Smooth muscle cell of bladder (primary cell): ENCODE measurements at places on chromosomes 1 and 21. TPM values are rescaled to one million over a fixed set of nuclear protein-coding genes. Genes with fewer than 3 reads are reported as not detected.

GUCA2B gene
- not detected in 2 replicates for total RNA-seq

DNAI4 gene
- total RNA-seq, result 5.5 and 11.8 TPM in 2 replicates

DNM3 gene
- 0.46 and 0.71 TPM in 2 replicates for total RNA-seq

FNDC10 gene
- 0.43 and 0.92 TPM in 2 replicates for total RNA-seq

IL22RA1 gene
- total RNA-seq, result not detected in 2 replicates

RHBDL2 gene
- total RNA-seq, result 0.37 and 0.71 TPM in 2 replicates

HEYL gene
- 0.09 TPM in 1 of 2 replicates, not detected in the other for total RNA-seq

CLEC20A gene
- total RNA-seq, result not detected in 2 replicates

TACSTD2 gene
- 0.09 and 0.14 TPM in 2 replicates for total RNA-seq

CFHR2 gene
- total RNA-seq, result not detected in 2 replicates

CHRM3 gene
- 0.28 and 1.3 TPM in 2 replicates for total RNA-seq

CGN gene
- total RNA-seq, result under 0.01 TPM in 2 replicates

PHACTR4 gene
- 3.1 and 3.7 TPM in 2 replicates for total RNA-seq

MCOLN3 gene
- 0.28 TPM in 2 replicates for total RNA-seq

MEX3A gene
- 1.3 and 1.6 TPM in 2 replicates for total RNA-seq

SLC9C2 gene
- not detected in 2 replicates for total RNA-seq

FAM177B gene
- 0.09 TPM in 1 of 2 replicates, not detected in the other for total RNA-seq

SLC44A3 gene
- total RNA-seq, result 1.4 and 1.8 TPM in 2 replicates

MTARC1 gene
- 6.2 and 6.8 TPM in 2 replicates for total RNA-seq

RNU1-3 gene
- 3,030 and 4,050 TPM in 2 replicates for total RNA-seq

AKNAD1 gene
- total RNA-seq, result not detected in 2 replicates

S100A7A gene
- not detected in 2 replicates for total RNA-seq

DDX59 gene
- total RNA-seq, result 15.4 and 15.6 TPM in 2 replicates

KIFAP3 gene
- total RNA-seq, result 11.2 and 13.0 TPM in 2 replicates

IGSF3 gene
- under 0.01 and 0.18 TPM in 2 replicates for total RNA-seq

COP1 gene
- 39.3 and 44.4 TPM in 2 replicates for total RNA-seq

KRTAP19-7 gene
- not detected in 2 replicates for total RNA-seq

TSNAX gene
- total RNA-seq, result 39.3 and 40.1 TPM in 2 replicates

LENEP gene
- total RNA-seq, result 0.18 and 0.28 TPM in 2 replicates

GFI1 gene
- total RNA-seq, result under 0.01 and 0.09 TPM in 2 replicates

U2AF1 gene
- total RNA-seq, result 13.2 and 16.5 TPM in 2 replicates

LIN9 gene
- total RNA-seq, result 1.3 and 1.7 TPM in 2 replicates

PRAMEF17 gene
- not detected in 2 replicates for total RNA-seq

CAMK1G gene
- total RNA-seq, result 0.28 and 0.83 TPM in 2 replicates

F13B gene
- not detected in 2 replicates for total RNA-seq

KRTAP21-2 gene
- total RNA-seq, result not detected in 2 replicates

SYDE2 gene
- total RNA-seq, result 39.5 and 39.8 TPM in 2 replicates

LEPROT gene
- 37.4 and 37.9 TPM in 2 replicates for total RNA-seq

BEND5 gene
- 0.18 TPM in 1 of 2 replicates, not detected in the other for total RNA-seq

TTLL7 gene
- total RNA-seq, result 6.3 and 11.4 TPM in 2 replicates

C1orf116 gene
- under 0.01 TPM in 1 of 2 replicates, not detected in the other for total RNA-seq

CD1D gene
- 5.3 and 8.0 TPM in 2 replicates for total RNA-seq

TNNT2 gene
- total RNA-seq, result under 0.01 and 0.09 TPM in 2 replicates

F5 gene
- under 0.01 TPM in 1 of 2 replicates, not detected in the other for total RNA-seq

FAM72D gene
- 0.28 and 0.37 TPM in 2 replicates for total RNA-seq

PGLYRP4 gene
- total RNA-seq, result not detected in 2 replicates

PTGFR gene
- total RNA-seq, result 48.5 and 61.8 TPM in 2 replicates

CA6 gene
- not detected in 2 replicates for total RNA-seq

S100A7 gene
- total RNA-seq, result not detected in 2 replicates

SPATC1L gene
- total RNA-seq, result 3.4 and 7.7 TPM in 2 replicates

CCDC24 gene
- 2.8 and 4.1 TPM in 2 replicates for total RNA-seq

SLAMF7 gene
- total RNA-seq, result not detected in 2 replicates

RPE65 gene
- not detected in 2 replicates for total RNA-seq

MAPKAPK2 gene
- total RNA-seq, result 31.4 and 40.2 TPM in 2 replicates

NCMAP gene
- total RNA-seq, result not detected in 2 replicates

KRTAP19-1 gene
- not detected in 2 replicates for total RNA-seq

CDCA8 gene
- 0.74 and 1.00 TPM in 2 replicates for total RNA-seq

AMPD1 gene
- not detected in 2 replicates for total RNA-seq
